Hepatocyte (in vitro differentiated cells): ENCODE measurements at places on chromosomes 4 and X. TPM values are rescaled to one million over a fixed set of nuclear protein-coding genes. Genes with fewer than 3 reads are reported as not detected.

RGN gene
- 105 and 108 TPM in 2 replicates for total RNA-seq

ARR3 gene
- total RNA-seq: not detected in 2 replicates

TEX11 gene
- 0.20 TPM in 1 of 2 replicates, not detected in the other for total RNA-seq

RAB41 gene
- not detected in 2 replicates for total RNA-seq
